ENCODE measurements at places on chromosomes 3 and 15.

DNA sequence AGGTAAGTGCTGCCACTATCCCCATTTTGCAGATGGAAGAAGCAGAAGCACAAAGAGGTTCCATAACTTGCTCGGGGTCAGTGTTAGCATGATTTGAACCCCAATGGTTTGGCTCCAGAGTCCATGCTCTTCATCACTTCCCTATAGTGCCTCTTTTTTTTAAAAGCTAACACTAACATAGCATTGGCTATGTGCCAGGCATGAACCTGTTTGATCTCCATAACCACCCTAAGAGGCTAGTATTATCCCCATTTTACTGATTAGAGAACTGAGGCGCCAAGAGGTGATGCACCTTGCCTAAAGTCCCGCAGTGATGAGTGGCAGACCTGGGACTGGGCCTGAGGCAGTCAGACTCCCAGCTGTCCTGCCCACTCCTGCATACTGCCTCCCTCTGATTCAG, 7.3 kb downstream of the LINGO1 start:
- no peak for DNase-seq

- no peak for DNase-seq
These were observed 506.1 kb upstream of the PROK2 start for GRCh38 chr3:72290859-72291638.

DNA sequence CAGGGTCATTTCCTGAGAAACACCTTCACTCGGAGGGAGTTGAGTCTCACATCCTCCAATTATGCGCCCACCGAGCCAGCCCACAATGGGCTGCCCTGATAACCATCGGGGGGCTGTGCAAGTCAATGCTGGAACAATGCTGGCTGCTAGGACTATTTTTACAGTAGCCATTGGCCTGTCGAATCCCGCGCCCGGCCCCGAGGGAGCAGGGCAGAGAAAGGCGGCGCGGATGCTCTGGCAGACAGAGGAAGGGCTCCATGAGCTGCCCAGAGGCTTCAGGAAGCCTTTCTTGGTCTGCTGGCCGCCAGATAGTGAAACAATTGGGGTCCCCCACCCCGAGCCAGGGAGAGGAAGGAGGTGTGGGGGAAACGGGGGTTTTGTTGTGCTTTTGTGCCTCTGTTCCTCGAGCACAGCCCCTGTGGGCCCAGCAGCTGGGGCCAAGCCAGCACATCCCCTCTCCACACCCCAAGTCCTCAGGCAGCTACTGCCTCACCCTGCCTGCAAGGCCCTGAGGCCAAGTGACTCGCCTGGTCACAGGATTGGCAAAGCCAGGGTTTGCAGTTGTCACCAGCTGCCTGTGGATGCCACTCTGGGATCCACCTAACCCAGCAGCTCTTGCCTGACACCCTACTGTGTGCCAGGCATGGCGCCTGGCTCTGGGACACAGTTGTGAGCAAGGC, 39.0 kb downstream of the SLC6A6 start:
- DNase-seq: no peak

- DNase-seq: peak; percentile 66
These were observed 8.0 kb upstream of the CCDC13 start for GRCh38 chr3:42780892-42781700.

GRCh38 chr15:39140060-39140604, 440.7 kb upstream of the THBS1 start:
- DNase-seq: peak; percentile 99

- peak; percentile 44 for DNase-seq
These were observed 6.4 kb upstream of the TMEM158 start for GRCh38 chr3:45232521-45232920.

- DNase-seq: no peak
These were observed 13.0 kb downstream of the GP5 start for GRCh38 chr3:194386066-194386465.

- no peak for DNase-seq
These were observed 26.5 kb downstream of the MTMR14 start for GRCh38 chr3:9675736-9676290.

All from fibroblast of skin of right biceps (primary cell).